Substantia nigra (tissue), 51 donors: ENCODE measurements at places on chromosomes 12 and 14.

DNA sequence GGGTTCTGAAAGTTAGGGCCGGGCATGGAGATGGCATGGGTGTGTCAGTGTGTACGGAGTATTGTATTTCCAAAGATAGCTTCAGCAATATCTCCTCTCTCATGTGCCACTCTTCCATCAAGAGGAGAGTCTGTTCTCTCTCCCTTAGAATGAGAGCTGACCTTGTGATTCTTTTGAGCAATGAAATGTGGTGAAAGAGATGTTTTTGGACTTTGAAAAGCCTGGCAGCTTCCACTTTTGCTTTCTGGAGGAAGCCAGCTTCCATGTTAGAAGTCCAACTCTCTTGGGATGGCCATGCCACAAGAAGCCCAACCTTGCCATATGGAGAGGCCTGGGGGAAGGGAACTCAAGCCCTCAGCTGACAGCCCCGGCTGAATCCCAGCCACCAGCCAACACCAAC, 72.4 kb upstream of the GZMB start:
- no peak for DNase-seq

DNA sequence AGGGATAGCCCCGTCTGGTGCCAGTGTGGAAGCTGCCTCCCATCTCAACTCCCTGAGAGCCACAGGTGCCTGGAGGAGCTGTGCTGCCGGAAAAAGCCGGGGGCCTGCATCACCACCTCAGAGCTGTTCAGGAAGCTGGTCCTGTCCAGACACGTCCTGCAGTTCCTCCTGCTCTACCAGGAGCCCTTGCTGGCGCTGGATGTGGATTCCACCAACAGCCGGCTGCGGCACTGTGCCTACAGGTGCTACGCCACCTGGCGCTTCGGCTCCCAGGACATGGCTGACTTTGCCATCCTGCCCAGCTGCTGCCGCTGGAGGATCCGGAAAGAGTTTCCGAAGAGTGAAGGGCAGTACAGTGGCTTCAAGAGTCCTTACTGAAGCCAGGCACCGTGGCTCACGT, 25.5 kb upstream of the P2RX4 start:
- DNase-seq, result no peak

DNA sequence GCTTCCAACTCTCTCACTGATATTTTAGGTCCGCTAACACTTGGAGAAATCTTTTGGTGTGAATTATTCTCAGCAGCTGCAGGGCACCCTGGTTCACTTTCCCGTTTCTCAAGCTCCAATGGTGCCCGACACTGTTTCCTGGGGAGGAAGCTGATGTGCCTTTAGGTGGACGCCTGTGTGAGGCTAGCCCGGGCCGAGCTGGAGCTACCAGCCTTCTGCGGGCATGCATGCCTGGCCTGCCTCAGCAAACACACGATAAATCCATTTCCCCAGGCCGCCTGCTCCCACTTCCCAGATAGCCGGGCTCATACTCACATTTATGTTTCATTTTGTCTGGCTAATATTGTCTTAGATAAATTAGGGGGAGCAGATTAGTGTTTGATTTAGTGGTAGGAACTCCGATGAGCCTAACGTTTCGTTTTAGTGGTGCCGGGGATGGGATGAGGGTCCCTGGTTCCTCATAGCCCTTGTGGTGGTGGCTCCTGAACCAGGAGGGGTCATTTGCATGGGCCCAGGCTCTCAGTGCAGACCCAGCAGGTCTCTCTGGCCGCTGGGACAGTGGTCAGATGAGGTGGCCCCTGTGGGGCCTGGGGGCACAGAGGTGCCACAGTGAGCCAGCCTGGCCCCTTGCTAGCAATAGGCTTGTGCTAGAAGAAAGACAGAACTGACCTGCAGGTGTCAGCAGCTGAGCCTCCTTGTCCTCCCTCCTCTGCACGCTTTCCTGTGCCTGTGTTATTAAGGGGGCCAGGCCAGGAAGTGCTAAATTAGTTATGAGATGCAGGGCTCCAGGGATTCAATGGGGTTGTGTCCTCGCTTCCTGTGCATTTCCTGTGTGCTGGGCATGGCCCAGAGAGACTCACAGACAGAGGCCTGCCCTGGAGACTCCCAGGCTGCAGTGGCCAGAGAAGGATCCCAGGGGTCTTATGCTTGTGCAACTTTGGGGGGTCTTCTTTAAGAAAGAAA, 88.3 kb downstream of the KIF26A start:
- DNase-seq, result no peak

DNA sequence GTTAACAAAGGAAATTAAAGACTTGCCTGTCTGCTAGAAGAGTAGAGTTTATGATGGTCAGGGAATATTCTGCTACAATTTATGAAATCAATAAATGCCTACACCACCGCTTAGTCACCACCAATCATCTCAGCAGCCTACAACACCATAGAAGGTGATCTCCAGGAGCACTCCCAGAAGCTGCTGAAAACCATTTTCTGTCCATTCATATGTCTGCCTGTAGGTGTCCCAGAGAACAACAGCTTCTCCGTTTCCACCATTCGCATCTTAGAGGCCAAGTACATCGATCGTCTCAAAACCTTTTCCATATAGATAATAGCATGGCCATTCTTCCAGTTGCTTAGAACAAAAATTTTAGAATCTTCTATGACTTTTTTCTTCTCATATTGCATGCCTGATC, 303.4 kb downstream of the KCNC2 start:
- DNase-seq, result no peak

DNA sequence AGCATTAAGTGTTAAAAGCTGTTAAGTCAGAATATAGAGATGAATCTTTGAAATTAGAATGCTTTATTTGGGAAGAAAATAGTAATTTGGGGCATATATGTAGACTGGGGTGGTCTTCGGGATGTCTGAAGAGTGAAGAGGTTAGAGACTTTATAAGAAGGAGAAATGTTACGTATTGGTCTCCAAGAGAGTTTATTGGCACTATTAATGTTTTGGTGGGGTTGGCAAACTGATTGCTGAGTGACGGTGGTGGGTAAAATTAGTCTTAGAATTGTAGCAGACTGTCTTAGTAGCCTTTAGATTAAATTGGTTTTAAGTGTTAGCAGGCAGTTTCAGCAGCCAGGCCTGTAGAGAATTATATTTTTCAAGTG, 4.9 kb upstream of the ATP23 start:
- no peak for DNase-seq

DNA sequence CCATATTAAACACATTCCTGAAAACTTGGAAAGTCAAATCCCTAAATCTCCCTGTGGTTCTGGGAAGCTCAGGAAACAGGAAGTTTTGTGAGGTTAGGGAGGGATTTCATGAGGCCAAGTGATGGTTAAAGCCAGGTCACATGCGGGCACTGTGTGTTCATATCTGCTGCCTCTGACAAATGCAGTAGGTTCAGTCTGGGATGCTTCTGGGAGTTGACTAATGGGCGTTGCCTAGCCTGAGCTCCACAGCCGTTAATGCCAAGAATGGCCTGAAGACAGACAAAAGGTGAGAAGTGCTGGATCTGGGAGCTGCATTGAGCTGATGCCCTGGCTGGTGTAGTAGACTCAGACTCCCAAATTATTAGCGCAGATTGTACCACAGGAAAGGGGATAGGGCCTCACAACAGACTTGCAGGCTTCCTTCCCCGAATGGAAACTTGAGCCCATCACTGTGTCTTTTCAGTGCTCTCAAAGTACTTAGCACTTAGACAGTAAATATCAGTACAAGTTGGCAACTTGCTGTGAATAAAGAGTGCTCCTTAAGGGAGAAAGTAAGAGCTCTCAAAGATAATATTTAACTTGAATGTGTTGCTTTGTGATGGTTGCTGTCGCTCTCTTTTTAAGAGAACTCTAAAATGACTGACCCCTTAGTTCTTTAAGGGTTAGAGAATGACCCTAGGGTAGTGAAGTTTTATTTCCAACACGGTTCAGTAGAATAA, 17.3 kb downstream of the GSG1 start:
- DNase-seq, result no peak

- DNase-seq, result no peak
Measured at GRCh38 chr14:53227154-53227718, 74.1 kb upstream of the DDHD1 start.

- DNase-seq, result no peak
Measured at GRCh38 chr14:99043267-99043615, 228.8 kb downstream of the BCL11B start.

GRCh38 chr12:52838609-52839435, 4.7 kb upstream of the KRT79 start:
- DNase-seq, result no peak

DNA sequence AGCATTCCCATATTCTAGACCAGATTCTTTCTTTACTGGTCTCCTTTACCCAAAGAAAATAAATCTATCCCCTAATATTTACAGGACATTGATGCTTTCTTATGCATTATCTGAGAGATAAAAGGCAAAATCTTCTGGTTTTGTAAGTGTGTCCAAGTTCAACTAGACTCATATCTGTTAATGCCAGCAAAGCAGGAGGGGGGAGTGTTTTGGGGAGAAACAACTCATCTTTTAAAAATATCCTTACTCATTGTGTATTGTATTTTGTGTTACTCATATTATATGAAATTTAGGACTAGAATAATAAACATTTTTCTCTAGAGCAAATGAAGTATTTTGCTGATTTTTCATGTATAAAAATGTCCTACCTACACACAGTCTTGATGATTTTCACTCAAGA, 54.8 kb downstream of the SAMD4A start:
- DNase-seq, result no peak

GRCh38 chr12:84637926-84638325, 274.7 kb downstream of the SLC6A15 start:
- DNase-seq, result no peak

- no peak for DNase-seq
Measured at GRCh38 chr12:24177889-24178288, 228.4 kb upstream of the SOX5 start.

DNA sequence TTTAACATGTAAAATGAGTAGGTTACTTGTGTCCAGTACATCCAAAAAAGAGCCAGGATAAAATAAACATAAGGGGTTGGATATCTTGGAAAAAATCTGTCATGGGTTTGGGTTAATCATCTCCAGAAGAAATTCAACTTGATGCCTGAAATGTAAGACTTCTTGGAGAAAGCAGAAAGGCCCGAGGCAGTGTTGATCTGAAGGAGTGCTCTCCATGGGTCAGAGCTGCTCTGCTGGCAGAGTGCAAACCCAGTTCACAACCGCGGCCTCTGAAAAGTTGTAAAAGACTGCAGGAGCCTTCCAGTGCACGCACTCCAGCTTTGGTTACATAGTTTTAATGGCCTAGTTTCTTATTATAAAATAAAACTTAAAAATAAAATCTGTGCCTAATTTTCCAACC, 97.3 kb upstream of the ALX1 start:
- DNase-seq, result no peak

DNA sequence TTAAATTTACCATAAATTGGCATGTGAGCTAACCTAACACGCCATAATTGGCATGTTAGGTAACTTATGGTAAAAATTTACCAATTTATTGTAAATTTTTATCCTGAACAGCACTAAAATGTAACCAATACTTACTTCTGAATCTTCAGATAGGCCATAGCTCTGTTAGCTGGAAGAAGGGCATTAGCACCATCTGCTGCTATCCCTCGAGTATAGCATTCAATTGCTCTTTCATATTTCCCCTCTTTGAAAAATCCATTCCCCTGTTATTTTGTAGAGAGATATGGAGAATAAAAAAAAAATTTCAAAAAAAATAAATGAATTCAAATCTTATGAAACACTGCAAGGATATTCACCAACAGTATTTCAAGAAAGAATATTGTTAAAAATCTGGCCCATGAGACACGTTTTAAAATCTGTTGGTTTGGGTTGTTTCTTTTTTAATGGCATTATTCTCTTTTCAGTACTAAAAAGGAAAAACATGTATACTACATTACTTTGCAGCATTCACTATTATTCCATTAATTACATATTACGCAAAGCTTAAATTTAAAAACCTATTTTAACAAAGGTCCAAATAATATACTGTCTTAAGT, 19.1 kb downstream of the RPAP3 start:
- no peak for DNase-seq

GRCh38 chr12:39161465-39162085, 256.2 kb upstream of the CPNE8 start:
- no peak for DNase-seq

DNA sequence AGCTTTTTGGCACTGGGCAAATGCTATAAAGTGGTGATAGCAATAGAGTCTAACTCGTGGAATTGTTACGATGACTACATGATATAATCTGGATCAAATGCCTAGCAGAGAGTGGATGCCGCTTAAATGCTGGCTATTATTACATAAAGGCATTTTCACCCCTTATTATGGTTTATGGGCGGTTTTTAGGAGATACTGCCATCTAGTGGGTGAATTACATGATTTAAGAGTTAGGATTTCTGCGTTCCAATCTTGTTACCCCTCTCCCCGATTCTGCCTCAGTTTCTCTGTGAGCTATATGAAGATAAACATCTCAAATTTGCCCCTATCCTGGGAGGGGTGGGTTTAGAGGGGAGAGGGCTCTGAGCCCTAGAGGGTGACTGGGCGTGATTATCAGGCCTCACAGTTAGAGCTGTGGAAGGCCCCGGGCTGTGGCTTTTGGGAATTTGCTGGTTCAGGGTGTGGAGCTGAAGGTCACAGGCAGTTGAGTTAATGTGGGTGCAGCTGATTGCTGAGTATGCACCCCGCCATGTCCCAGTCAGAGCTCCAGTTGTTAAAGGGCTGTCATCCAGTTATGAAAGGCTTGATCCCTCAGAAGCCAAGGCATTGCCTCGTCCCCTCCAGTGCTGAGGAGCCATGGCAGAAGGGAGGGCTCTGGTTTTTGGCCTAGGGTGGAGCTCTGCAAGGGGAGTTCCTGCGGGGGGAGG, 14.4 kb downstream of the CLSTN3 start:
- no peak for DNase-seq

DNA sequence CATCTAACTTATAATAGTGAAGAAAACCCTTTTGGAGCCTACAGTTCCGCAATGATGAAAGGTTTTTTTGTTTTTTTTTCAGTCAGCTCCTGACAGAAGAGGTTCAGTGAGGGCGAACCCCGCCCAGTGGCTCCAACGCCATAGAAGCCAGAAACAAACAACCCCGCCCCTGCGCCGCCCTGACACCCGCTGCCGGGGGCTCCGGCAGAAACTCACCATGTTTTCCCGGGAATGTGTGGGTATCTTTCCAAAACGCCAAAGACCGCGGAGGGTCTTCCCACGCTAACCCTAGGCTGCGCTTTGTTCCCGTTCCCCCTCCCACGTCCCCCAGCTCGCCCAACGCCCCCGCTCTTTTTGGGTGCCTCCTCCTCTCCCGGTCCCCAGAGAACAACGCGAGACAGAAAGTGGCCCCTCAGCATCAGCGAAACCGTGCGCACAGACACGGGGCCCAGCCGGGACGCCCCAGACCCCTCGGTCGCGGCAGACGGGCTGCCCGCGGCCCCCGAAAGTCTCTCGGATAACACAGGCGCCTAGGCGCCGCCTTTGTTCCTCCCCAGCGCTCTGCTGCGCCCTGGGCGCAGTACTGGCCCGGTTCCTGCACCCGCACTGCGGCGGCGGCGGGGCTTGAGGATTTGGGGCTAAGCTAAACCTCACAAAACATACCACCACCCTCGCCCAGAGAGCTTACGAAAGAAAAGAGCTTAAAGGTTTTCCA, 522 bp downstream of the TUBA1A start:
- peak; percentile 47 for DNase-seq

DNA sequence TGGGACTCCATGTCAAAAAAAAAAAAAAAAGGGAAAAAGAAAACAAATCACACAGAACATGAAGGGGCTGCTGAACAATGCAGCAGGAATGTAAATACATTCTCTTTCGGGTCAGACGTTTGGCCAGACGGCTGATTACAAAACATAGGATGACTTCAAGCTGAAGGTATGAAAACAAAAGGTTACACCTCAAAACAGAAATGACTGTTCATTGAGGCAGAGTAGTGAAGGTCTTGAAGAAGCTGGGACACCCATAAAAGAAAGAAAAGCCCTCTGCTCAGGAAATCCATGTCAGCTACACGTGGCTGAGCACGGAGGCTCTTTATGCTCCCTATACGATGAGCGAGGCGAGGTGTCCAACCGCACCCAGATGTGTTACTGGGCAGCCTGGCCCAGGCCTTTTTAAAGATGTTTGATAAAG, 37.7 kb downstream of the FGD4 start:
- DNase-seq, result no peak
